Fibroblast of gingiva (primary cell): ENCODE measurements at places on chromosomes 5 and 9.

- no peak for DNase-seq
Measured at GRCh38 chr5:337563-338130, 16.1 kb downstream of the AHRR start.

DNA sequence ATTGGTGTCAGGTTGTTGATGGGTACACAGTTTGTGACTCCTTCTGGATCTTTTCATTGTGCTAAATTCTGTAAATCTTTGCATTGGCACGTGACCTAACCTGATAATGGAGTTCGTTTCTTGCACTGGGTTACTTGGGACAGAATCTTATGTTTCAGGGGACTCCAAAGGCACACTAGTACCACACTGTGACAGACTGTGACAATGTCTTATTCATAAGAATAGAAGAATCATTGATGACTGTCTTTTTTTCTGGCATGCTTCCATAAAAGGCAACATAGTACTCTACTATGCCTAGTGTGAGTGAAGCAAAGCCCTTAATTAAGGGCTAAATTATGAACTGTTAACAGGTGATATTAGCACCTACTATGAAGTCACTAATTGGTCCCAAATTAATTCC is 35.4 kb upstream of the RICTOR start:
- no peak for DNase-seq

DNA sequence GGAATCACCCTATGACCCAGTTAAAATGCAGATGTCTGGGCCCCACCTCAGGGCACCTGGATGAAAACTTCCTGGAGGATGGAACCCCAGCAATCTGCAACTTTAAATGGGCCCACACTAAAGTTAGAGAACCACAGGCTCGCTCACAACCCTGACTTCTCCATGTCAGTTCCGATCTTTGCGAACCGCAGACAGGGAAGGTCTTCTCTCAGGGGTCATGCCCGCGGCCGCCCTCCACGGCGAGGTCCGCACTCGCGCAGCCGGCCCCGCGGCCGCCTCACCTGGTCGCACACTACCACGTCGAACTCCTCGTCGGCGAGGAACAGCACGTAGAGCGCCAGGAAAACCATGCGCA is 499 bp downstream of the ALG2 start:
- DNase-seq: no peak

- DNase-seq: no peak
Measured at GRCh38 chr5:173045474-173045873, 10.7 kb upstream of the CREBRF start.

- peak; percentile 87 for DNase-seq
Measured at GRCh38 chr9:137578518-137579258, at the start of gene DPH7. DPH7 (minus strand) TSS chr9:137578925; CDS start chr9:137578777, 148 bp downstream.

DNA sequence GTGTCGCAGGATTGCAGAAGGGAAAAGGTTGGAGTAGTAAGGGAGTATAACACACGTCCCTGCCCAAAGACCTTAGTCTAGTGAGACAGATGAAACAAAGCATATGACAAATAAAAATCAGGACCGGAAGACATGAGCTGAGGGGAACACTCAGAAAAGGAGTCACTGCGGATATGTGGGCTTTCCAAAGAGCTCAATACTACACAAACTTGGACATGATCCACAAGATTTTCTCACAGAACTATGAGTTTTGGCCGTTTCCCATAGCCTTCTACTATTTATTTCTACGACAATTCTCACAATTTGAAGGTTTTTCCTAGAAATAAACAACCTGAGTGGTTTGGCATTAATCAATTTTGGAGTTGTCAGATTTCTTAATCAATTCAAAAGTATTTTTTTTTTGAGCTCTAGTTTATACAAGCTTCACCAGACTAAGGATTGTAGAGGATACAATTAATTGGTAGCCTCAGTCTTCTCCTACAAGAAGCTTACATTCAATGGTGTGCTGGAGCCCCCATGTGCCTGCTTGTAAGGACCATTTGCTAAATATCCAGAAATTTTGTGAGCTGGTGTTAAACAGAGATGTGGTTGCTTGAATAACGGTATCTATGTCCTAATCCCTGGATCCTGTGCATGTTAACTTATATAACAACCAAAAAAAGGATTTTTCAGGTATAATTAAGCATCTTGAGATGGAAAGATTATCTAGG is 91.4 kb downstream of the ADAMTS12 start:
- no peak for DNase-seq

GRCh38 chr5:177509381-177509951 is at the start of gene DOK3:
DOK3 (minus strand) TSS chr5:177509826; CDS start chr5:177509540, 286 bp downstream.
- no peak for DNase-seq

- no peak for DNase-seq
Measured at GRCh38 chr9:20331095-20331685, 291.1 kb downstream of the MLLT3 start.

DNA sequence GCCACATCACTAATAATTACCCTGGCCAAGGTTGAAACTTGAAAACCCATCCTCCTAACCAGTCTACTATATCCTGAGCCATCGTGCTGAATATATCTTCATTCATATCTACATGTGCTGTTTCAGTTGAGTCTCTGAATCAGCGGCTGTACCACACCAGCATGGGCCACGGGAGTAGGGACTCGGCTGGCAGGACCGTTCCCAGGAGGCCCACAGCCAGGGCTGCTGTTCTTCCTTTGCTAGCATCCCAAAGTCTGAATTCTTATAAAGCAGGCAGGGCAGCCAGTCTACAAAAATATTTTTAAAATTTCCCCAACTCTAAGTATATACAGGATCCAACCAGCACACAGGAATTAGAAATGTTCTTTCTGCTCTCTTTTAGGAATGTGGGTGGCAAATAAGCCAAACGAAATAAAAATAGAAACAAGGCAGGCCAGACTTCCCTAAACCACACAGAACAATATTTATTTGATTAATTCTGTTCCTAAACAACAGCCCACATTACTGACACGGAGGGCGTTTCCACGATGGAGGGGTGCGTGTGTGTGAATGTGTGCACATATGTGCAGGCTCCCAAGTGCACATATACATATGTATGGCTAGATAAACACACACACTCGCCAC is 42.8 kb upstream of the EQTN start:
- peak; percentile 36 for DNase-seq

- DNase-seq: no peak
Measured at GRCh38 chr5:15554542-15554941, 54.6 kb downstream of the FBXL7 start.

DNA sequence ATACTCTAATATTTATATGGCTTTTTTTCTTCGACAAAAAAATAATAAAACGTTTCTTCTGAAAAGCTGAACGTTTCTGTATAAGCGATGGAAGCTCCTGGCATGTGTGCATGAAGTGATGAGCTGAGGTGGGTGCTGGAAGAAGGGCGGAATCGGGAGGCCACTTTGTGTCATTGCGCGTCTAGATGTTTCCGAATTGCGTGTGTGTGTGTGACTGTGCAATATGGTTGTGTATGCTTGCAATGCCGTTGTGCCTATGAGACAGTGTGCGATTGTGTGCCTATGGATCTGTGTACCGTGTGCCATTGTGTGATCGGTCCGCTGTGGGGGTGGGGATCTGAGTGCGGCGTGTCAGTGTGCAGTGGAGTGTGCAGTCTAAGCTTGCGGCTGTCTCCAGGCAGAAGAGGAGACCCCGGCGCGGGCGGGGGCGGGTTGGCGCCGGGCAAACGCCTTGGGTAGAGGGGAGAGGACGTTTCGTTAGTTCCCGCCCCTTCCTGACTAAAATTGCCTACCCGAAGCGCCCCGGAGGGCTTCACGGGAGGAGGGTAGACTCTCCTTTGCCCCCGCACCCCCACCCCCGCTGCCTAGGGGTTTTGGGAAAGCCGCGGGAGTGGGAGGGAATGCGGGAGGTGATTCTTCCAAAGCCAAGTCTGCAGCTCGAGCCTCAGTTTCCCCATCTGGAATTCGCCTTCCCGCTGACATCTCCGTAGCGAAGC is 24.2 kb downstream of the PCDHGC5 start:
- DNase-seq: peak; percentile 52

DNA sequence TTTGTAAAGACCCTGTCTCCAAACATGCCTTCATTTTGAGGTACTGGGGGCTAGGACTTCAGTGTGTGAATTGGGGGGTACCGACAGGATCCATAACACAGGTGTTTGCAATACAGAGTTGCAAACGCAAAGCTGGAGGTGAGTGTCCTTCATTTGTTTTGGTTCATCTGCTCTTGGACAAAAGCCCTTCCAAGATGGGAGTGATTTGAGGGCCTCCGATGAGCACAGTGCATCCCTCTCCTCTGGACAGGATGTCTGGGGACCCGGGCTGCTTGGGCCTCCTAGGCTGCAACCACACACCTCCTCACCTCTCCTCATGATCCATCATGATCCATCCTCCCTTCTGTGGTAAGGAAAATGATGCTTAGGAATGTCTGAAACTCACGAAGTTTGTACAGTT is 23.8 kb downstream of the FGD3 start:
- DNase-seq: no peak

DNA sequence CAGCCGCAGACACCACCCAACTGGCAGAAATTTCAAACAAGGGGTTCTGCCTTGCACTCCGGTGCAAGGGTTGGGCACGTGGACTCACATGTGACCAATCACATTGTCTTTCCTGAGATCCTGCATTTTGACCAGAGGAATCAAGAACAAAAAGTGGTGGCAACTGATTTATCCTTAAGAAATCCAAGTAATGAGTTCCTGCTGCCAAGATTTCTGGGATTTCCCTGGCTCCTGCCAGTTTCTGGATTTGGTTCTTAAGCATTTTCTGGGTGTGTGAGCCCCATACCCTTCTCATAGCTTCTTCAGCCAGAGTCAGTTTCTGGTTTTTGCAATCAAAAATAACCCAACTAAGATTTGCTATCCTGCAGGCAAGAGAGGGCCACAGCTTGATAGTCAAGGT is 17.4 kb upstream of the KCNIP1 start:
- DNase-seq: peak; percentile 35

- DNase-seq: peak; percentile 47
Measured at GRCh38 chr9:131500939-131501541, 1.7 kb upstream of the POMT1 start.

DNA sequence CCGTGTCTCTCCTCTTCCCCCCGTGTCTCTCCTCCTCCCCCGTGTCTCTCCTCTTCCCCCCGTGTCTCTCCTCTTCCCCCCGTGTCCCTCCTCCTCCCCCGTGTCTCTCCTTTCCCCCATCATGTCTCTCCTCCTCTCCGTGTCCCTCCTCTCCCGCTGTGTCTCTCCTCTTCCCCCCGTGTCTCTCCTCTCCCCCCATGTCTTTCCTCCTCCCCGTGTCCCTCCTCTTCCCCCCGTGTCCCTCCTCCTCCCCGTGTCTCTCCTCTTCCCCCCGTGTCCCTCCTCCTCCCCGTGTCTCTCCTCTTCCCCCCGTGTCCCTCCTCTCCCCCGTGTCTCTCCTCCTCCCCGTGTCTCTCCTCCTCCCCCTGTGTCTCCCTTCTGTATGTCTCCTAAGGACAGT is 12.8 kb upstream of the RNU6ATAC start:
- no peak for DNase-seq

- DNase-seq: peak; percentile 52
Measured at GRCh38 chr9:36276781-36277181, 18.5 kb upstream of the GNE start.

GRCh38 chr9:136773386-136774044 is 9.2 kb upstream of the LCN15 start:
- DNase-seq: no peak

DNA sequence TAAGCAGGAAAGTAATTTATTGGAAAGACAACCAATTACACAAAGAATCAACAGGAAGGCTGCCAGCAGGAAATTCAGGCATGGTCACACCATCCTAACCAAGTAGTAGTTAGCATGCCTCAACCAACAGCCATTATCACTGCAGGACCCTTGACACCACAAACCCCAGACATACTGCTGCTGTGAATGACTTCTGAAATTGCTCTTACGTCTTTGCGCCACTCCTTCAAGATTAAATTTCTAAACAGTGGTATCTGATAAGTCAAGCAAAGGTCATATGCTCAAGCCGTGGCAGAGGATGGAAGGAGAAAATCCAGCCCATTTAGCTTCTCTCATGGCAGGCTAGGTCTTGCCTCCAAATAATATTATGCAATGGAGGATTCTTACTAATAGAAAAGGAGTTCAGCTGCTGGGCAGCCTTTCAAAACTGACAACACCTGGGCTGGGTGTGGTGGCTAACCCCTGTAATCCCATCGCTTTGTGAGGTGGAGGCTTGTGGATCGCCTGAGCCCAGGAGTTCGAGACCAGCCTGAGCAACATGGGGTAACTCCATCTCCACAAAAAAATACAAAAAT is 5.0 kb upstream of the PTGER4 start:
- no peak for DNase-seq

- DNase-seq: no peak
Measured at GRCh38 chr9:118008246-118008645, 304.0 kb downstream of the TLR4 start.

DNA sequence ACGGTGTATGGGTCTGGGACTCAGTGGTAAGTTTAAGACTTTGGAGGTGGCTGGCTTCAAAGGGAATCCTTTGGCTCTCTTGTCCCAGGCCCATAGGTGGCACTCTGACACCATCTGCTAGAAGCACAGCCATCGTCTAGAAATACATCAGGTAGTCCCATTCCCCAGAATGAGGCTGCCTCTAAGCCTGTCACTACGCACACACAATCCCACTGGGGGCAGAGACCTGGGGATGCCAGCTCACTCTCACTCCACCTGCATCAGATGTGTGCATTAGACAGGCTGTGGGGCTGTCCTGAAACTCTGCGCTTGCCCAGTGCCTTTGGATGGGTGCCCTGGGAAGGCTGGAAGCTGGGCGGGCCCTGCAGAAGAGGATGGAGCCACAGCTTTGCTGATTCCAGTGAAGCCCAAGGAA is 127.5 kb upstream of the PANK3 start:
- DNase-seq: peak; percentile 35

GRCh38 chr5:139998837-139999236 is 44.3 kb downstream of the NRG2 start:
- DNase-seq: no peak

GRCh38 chr5:34915139-34915855 is at the start of the genes BRIX1 and RAD1:
BRIX1 (plus strand) TSS chr5:34915711; CDS start chr5:34915739, 28 bp downstream.
RAD1 (minus strand) TSS chr5:34915504; CDS start chr5:34914892, 612 bp downstream.
- DNase-seq: peak; percentile 97
